ENCODE measurements at places on chromosomes 12 and 14.

DNA sequence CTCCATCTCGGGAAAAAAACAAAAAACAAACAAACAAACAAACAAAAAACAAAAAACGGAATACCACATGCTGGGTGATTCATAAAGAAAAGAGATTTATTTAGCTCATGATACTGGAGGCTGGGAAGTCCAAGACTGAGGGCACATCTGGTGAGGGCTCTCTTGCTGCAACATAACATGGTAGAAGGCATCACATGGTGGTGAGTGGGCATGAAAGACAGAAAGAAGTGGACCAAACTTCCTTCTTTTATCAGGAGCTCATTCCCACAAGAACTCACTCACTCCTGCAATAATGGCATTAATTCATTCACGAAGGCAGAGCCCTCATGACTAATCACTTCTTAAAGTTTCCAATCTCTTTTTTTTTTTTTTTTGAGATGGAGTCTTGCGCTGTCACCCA lies 8.0 kb upstream of the LGMN start:
- no peak for DNase-seq

DNA sequence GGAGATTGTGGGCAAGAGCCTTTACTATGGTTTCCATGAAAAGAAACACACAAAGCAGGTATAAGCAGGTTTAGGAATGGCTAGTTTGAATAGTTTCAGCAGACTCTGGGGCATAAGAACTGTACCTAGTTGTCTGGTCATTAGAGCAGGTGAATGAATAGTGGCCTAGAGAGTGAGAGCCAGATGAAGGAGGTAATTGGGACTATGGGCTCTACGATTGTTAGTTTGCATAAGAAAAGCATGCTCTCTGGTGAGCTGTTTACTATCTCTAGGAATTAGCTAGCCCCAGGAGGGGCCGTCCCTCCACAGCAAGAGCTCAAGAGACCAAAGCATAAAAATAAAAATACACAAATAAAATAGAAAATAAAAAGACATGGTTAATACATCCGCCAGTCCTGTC lies 397.5 kb upstream of the GARIN6 start:
- DNase-seq, result no peak

DNA sequence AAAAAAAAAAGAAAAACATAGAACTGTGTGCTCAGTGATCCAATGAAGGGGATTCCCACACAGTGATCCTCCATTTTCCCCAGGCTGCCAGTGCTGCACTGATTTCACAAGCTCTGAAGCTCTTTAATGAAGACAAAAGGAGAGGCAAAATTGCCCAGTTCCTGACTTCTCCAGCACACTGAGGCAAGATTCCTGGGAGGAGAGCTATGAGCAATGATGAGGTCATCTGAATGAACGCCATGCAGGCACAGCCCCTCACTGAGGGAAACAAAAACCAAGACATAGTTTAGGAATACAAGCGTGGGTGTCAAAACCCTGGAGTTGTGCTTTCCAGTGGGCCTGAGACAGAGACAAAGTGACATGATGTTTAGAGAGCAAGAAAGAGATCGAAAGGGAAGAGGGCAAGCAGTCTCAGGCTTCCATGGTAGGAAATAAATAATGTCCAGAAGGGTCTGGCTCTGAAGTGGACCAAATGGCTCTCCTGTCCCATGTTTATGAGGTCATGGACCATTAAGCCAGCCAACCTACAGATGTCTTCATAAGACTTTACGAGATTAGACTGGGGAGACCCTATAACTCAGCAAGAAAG lies 40.9 kb upstream of the SMUG1 start:
- peak; percentile 98 for DNase-seq

GRCh38 chr12:99413751-99414150 lies 233.8 kb upstream of the GARIN6 start:
- no peak for DNase-seq

- DNase-seq, result no peak
Observed at GRCh38 chr12:21933656-21934055, 7.6 kb downstream of the ABCC9 start.

DNA sequence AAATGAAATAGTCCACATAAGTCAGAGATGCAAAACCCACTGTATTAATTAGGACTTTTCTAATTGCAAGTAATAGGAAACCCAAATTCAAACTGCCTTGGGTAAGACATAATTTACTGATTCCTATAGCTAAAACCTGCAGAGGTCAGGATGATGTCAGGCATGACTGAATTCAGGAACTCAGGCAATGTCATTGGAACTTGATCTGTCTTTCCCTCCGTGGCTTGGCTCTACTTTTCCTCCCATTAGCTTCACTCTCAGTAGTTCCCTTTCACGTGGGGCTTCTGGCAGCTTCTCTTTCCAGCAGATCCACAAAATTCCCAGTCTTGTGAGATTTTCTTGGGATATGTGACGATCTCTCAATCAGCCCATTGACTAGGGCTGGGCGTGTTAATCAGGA lies 2.4 kb upstream of the JDP2 start:
- DNase-seq, result no peak

- no peak for DNase-seq
Observed at GRCh38 chr12:116969615-116970585, 59.1 kb downstream of the FBXW8 start.

DNA sequence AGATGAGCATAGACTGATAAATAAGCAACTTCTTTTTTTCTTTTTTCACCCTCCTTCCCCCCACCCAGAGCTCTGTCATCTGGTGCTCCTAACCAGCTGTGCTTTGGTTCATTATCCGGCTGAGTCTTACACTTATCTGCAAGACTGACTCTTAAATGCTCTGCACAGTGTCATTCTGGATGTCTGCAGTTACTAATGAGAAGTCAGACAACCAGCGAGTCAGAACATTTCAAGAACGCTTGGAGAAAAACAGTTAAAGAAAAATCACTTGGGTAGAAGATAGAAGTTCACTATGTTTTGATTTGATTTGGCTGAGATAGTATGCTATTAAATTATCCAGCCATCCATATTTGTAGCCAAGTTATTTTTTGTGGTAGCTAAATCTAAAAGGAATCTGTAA lies 328.9 kb upstream of the PRICKLE1 start:
- no peak for DNase-seq

DNA sequence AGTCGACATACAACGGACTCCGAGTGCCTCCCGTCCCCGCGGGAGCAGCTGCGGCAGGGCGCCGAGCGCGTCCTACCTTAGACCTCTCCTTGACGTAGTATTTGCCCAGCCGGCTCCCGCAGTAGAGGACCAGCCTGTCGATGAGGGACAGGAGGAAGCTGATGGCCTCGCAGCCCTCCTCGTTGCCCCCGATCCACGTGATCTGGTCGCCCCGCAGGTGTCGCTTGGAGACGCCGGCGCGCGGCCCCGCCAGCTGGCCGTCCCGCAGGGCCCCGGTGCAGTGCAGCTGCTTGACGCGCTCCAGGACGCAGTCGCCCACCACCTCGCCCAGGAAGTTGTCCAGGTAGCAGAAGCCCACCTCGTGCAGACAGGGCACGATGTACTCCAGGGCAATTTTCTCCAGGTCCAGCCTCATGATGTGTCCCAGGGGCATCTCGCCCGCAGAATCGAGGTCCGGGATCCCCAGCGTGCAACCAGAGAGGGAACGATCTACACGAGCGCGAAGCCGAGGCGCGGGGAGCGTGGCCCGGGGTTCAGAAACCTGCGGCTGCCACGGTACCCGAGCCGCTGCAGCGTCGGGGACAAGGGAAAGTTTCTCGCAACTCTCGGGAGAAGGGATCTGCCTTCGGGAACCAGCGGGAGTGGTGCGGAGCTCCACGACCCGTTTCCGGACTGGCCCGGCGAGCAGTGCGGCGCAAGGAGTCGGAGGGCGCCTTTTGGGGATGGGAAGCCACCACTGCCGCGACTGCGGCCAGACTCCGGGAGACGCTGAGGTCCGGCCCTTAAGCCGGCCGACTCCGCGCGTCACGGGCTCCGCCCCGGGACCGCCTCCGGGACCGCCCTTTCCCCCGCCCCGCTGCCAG lies at the start of gene EGLN3:
Gene EGLN3 (minus strand): TSS at position 755 of the 863 bp plus-strand sequence. CDS start 322 bp downstream, at position 433.
- peak; percentile 33 for DNase-seq

- DNase-seq, result no peak
Observed at GRCh38 chr12:119671070-119671469, 3.1 kb downstream of the PRKAB1 start.

DNA sequence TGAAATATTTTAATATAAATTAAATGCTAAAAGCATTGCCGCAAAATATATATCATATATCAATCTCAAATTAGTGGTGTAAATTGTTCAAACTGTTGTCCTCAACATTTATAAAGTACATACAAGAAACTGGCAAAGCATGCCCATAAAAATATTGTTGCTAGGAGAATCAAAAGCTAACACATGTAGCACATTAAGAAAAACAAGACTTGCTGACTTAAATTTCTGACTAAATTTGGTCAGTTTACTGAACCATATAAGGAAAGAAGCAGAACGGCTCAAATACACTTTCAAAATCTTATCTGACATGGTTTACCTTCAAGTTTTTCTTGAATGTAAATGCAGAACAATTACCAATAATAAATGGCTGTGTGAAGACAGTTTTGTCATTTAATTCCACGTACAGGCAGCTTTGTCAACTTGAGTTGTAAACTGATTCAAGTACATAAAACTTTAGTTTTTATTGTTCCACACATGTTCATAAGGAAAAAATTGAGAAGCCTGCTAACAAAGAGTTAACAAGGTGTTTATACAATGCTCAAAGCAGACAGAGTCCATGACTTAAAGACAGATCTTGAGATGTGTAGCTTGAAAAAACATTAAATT lies 50.4 kb downstream of the PPP1R12A start:
- peak; percentile 21 for DNase-seq

GRCh38 chr12:125228519-125229260 lies 163.5 kb downstream of the AACS start:
- DNase-seq, result no peak

DNA sequence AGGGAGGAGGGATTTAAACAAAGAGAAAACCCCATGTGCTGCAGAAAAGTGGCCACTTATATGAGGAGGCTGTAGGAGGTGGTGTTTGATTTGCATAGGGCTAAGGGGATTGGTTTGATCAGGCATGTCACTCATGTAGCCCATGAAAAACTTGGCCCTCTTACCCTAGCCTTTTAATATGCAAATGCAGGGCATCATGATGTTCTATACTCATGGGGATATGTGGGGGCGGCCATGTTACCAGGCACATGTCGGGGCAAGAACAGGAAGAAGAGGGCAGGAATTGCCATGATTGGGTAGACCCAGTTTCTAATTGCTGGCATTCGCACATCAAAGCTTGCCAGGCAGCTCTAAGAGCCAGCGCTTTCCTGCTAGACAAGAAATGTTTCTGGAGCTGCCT lies 28.8 kb downstream of the KLRK1 start:
- no peak for DNase-seq

DNA sequence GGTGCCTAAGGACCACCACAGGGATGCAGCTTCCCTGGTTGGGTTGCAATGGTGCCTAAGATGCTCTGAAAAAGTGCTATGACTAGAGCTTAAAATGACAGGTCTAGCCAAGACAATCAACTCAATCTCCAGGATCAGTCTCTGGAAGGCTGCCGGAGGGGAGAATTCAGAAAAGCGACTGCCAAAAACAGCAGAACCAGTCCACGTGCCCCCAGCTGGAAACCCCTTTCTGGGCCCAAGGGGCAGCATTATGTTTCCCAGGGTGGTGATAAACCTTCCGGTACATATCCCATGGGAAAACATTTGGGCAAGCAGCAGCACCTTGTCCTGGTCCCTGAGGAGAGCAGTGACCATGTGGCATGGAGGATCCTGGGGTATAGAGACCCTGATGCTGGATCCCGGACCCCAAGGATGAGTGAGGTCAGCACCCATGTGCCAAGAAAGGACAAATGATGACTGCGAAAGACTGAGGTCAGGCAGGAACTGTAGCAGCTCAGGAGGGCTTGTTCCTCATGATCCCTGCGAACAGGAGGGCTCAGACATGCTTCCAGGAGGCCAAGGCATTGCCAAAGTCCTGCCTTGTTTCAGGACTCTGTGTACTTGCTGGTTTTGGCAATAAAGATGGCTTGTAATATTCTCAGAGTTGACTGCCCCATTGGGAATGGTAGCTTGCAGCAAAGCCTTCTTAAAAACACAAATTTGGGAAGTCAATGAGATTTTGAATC lies 49.9 kb upstream of the LTBP2 start:
- DNase-seq, result no peak

DNA sequence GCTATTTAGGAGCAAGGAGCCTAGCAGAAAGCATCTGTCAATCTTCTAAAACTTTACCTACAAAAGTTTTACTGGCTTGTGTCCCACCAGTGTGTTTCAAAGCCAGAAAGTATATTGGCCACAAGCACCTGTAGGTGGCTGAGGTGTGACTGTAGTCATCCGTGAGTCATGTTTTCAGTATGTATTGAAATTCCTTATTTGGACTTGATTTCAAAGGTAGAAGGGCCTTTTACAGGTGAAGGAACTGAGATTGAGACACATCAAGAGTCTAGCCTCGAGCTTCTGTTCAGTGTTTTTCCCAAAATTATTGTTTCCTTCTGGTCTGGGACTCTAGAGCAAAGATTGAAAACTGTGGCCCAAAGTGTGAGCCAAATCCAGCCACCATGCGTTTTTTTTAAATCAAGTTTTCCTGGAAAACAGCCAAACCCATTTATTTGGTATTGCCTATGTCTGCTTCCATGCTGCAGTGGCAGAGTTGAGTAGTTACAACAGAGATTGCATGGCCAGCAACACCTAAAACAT lies 195.3 kb upstream of the BCL2L14 start:
- DNase-seq, result no peak

DNA sequence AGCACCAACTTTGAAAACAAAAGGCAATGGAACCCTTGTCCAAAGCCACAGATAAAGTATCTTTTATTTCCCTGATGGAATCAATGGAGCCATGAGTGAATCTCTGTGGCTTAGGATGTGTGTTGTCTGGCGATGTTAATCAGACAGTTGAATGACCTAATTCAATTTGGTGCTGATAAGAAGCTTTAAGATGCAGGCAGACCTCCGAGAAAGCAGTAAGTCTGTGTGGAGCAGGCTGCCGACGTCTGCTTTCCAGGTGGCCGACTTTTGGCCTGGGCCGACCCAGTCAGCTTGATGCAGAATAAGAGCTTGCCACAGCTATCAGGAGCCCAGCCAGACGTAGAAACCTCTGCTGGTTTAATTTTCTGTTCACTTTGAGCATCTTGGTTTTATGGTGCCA lies 21.1 kb upstream of the TMEM132C start:
- DNase-seq, result no peak

DNA sequence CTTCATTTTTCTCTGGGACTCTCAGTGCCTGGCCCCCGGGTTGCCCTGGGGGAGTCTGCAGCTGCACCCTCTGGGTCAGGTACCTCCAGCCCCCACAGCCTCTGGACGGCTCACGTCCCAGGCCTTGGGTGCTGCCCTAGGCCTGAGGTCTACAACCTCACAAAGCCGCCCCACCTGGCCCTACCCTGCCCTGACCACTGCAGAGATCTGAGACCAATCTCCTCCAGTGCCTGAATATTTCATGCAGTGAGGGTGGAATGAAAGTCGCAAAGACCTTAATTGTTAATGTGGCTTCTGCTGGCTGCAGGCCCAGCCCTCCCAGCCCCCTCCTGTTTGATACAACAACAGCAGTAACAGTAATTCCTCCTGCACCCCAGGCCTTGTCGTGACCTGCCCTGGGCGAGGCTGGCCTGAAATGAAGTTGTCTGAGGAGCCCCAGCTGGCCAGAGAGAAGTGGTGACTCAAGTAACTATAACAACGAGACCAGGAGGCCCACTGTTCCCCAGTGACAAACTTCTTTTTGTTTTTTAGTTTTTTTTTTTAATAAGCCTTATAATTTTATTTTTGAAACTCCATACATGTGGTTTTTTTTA lies 8.8 kb upstream of the CCDC85C start:
- DNase-seq, result peak; percentile 37

Measured in stromal cell of bone marrow (primary cell).